ENCODE measurements at places on chromosomes 11 and 22. TPM values are rescaled to one million over a fixed set of nuclear protein-coding genes. Genes with fewer than 3 reads are reported as not detected.

The NUCB2 gene
- 111 TPM for total RNA-seq

The RAB1B gene
- 125 TPM for total RNA-seq

The SLC22A6 gene
- total RNA-seq: not detected

The RFPL2 gene
- total RNA-seq: not detected

DNA sequence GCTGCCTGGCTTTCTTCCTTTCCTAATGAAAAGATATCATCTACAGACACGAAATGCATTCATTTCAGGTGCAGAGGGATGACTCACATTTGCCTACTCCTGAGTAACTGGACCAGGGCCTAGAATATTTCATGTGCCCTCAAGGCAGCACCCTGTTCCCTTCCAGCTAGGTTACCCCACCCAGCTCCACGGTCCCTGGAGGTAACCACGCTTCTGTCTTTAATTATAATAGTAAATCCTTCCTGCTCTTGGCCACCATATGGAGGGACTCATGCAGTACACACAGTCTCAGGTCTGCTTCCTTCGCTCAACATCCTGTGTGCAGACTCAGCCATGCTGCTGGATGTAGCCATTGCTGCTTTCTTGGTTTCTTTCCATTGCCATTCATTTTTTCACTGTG is 22.3 kb downstream of the DHCR7 start:
- DNase-seq: no peak

DNA sequence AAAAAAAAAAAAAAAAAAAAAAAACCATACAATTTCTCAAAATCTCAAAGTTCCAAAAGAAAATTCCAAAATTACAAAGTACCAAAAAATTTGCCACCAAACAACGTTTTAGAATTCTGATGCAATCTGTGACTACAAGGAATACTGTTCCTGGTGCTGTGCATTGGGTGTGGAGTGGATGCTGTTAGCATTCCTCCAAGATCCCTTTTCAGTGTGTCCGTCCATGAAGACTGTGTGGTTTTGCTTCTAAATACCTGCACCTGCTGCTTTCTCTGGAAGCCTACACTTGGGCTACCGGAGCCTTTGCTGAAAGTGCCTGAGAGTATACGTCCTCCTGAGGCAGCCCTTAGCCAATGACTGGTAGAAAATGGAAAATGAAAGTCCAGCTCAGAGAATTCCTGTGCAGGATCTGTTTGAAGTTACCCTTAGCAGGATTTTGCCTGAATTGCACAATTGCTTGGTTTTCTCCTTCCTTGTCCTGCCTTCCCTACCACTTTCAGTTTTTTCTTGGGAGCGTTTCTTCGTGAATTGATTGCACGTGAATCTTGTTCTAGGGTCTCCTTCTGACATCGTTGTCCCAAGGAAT is 140.8 kb downstream of the TRPC6 start:
- no peak for DNase-seq

GRCh38 chr11:2092464-2092910 is 46.7 kb downstream of the IGF2 start:
- peak; percentile 53 for DNase-seq

DNA sequence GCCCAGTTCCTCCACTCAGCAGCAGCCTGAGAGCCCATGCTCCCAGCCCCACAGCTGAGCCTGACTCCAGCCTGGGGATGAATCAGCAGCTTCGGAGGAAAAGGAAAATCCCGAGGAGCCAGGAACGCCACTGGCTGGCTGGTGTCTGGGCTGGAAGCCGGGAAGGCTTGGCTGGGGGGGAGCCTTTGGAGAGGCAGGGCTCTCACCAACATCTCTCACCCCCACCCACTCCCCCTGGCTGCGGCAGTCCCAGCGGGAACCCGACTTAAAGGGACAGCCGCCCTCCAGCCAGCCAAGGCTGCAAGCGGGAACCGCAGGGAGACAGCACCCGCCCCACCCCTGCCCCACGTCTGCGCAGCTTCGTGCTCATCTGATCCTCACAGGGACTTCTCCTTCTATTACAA is 28.4 kb downstream of the KIAA0930 start:
- DNase-seq: peak; percentile 84

DNA sequence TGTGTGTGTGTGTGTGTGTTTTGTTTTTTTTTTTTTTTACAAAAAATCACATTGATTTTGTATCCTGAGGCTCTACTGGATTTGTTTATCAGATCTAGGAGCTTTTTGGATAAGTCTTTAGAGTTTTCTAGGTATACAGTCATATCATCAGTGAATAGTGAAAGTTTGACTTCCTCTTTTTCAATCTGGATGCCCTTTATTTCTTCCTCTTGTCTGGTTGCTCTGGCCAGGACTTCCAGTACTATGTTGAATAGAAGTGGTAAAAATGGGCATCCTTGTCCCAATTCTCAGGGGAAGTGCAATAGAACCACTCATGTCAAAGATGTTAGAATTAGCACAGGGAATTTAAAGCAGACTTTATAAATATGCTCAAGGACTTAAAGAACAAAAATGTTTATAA is 32.6 kb upstream of the PRDM11 start:
- DNase-seq: no peak

DNA sequence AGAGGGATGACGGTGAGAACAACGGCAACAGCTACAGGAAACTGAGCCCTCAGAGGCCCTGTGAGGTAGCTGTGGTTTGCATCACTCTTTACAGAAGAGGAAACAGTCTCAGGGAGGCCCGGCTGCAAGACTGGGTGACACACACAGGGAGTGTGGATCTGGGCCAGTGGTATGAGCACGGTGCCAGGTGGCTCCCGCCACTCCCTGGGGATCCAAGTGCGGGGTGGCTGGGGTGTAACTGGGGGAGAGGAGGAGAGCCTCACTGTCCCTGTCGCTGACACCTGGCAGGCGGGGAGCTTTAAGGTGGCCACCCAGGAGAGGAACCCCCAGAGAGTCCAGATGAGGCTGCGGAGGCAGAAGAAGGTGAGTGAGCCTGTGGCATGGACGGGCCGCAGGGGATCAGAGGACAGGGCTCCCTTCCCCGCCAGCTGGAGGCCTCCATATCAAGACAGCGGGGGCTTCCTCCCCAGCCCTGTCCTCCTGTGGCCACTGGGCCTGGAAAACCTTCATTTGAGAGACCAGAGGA is 5.6 kb downstream of the RGL4 start:
- peak; percentile 76 for DNase-seq

- DNase-seq: no peak
These were observed 45.0 kb downstream of the LHFPL7 start for GRCh38 chr22:24901448-24901847.

GRCh38 chr22:28829358-28830181 is 29.2 kb upstream of the XBP1 start:
- DNase-seq: peak; percentile 88

Data from Right ventricle myocardium inferior (tissue), 1 donor.